ENCODE measurements at places on chromosomes 5 and 9. TPM values are rescaled to one million over a fixed set of nuclear protein-coding genes. Genes with fewer than 3 reads are reported as not detected.

DNA sequence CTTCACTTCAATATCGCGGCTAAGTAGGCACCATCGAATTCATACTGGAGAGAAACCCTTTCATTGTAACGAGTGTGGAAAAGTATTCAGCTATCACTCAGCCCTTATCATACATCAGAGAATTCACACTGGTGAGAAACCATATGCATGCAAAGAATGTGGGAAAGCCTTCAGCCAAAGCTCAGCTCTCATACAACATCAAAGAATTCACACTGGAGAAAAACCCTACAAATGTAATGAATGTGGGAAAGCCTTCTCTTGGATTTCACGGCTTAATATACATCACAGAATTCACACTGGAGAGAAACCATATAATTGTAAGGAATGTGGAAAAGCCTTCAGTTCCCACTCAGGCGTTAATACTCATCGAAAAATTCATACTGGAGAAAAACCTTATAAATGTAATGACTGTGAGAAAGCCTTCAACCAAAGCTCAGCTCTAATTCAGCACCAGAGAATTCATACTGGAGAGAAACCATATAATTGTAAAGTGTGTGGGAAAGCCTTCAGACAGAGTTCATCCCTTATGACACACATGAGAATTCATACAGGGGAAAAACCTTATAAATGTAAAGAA is 9.5 kb downstream of the ZNF879 start:
- H3K4me1 ChIP-seq, result no peaks in the 10 kb centered on the region
- H3K4me3 ChIP-seq, result peak overlapping the region; percentile 16
- peaks cover 37% of the 10 kb centered on the region for H3K36me3 ChIP-seq
- no peak for DNase-seq

- H3K36me3 ChIP-seq, result no peaks in the 10 kb centered on the region
- H3K4me3 ChIP-seq, result no peak overlapping the region
- H3K4me1 ChIP-seq, result no peaks in the 10 kb centered on the region
- no peak overlapping the region for H3K27ac ChIP-seq
- no peak for DNase-seq
These were observed 62.5 kb downstream of the NFIB start for GRCh38 chr9:14251154-14252071.

GRCh38 chr5:162956570-162956969 is 480.8 kb upstream of the CCNG1 start:
- no peak overlapping the region for H3K27ac ChIP-seq
- no peak for DNase-seq
- H3K4me1 ChIP-seq, result no peaks in the 10 kb centered on the region
- no peaks in the 10 kb centered on the region for H3K27me3 ChIP-seq
- no peaks in the 10 kb centered on the region for H3K36me3 ChIP-seq

Gene PTTG1
- total RNA-seq, result 82.2 TPM

- no peak for DNase-seq
- H3K36me3 ChIP-seq, result no peaks in the 10 kb centered on the region
- no peaks in the 10 kb centered on the region for H3K4me1 ChIP-seq
- no peak overlapping the region for H3K4me3 ChIP-seq
- H3K27ac ChIP-seq, result no peak overlapping the region
- H3K27me3 ChIP-seq, result peaks cover 3% of the 10 kb centered on the region
These were observed 165.4 kb upstream of the RAI14 start for GRCh38 chr5:34490506-34491250.

Gene HSPB3
- total RNA-seq, result not detected

- no peak overlapping the region for H3K4me3 ChIP-seq
- H3K27me3 ChIP-seq, result no peaks in the 10 kb centered on the region
- peaks cover 20% of the 10 kb centered on the region for H3K4me1 ChIP-seq
- DNase-seq, result no peak
These were observed 89.5 kb upstream of the ANKRD55 start for GRCh38 chr5:56322592-56322991.

GRCh38 chr5:124884114-124884513 is 137.7 kb upstream of the ZNF608 start:
- H3K36me3 ChIP-seq, result no peaks in the 10 kb centered on the region
- H3K4me1 ChIP-seq, result no peaks in the 10 kb centered on the region
- no peak for DNase-seq
- H3K27me3 ChIP-seq, result no peaks in the 10 kb centered on the region
- H3K27ac ChIP-seq, result no peak overlapping the region

DNA sequence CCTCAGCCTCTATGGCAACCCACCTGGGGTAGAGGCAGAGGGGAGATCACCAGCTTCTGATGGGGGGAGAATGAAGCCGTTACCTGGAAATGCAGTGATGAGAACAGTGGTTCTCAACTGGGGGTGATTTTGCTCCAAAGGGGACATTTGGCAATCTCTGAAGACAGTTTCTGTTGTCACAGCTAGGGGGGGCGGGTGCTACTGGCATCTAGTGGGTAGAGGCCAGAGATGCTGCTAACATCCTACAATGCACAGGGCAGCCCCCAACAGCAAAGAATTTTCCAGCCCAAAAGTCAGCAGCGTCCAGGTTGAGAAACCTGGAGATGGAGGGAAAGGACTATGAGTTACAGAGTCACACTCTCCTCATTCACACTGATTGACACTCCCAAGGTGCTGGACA is 84.5 kb downstream of the FGF1 start:
- H3K4me1 ChIP-seq, result no peaks in the 10 kb centered on the region
- no peak overlapping the region for H3K27ac ChIP-seq
- peaks cover 5% of the 10 kb centered on the region for H3K27me3 ChIP-seq
- H3K4me3 ChIP-seq, result no peak overlapping the region

- H3K4me3 ChIP-seq, result no peak overlapping the region
- no peak for DNase-seq
- no peak overlapping the region for H3K27ac ChIP-seq
- H3K36me3 ChIP-seq, result no peaks in the 10 kb centered on the region
- no peaks in the 10 kb centered on the region for H3K4me1 ChIP-seq
These were observed 186.7 kb downstream of the DCP2 start for GRCh38 chr5:113163328-113163727.

- H3K4me3 ChIP-seq, result no peak overlapping the region
- no peak overlapping the region for H3K27ac ChIP-seq
- DNase-seq, result no peak
- no peaks in the 10 kb centered on the region for H3K27me3 ChIP-seq
- H3K36me3 ChIP-seq, result no peaks in the 10 kb centered on the region
These were observed 91.8 kb upstream of the DMRT1 start for GRCh38 chr9:749716-750115.

- no peaks in the 10 kb centered on the region for H3K36me3 ChIP-seq
- no peak overlapping the region for H3K27ac ChIP-seq
- DNase-seq, result no peak
- H3K4me3 ChIP-seq, result no peak overlapping the region
- H3K4me1 ChIP-seq, result no peaks in the 10 kb centered on the region
These were observed 220.1 kb downstream of the FAM114A2 start for GRCh38 chr5:153818626-153819025.

DNA sequence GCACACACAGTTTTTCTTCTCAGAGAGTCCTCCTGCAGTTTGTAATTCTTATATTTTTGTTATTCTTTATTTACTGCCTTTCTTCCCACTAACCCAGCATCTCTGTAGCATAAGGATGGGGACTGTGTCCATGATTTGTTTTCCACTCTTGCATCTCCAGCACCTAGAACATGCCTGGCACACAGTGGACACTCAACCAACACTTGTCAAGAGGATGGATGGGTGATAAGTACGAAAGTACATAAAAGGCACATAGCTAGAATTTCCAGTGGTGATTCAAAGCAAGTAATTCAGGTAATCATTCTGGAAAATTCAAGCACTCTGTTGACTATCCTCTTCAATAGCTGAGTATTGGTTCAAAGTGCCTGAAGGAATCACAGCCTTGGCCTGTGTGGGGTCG is 60.2 kb upstream of the TRIO start:
- H3K4me1 ChIP-seq, result no peaks in the 10 kb centered on the region
- H3K36me3 ChIP-seq, result no peaks in the 10 kb centered on the region
- H3K4me3 ChIP-seq, result no peak overlapping the region
- H3K27ac ChIP-seq, result no peak overlapping the region
- no peak for DNase-seq
- H3K27me3 ChIP-seq, result no peaks in the 10 kb centered on the region

Gene CAMK2A
- not detected for total RNA-seq

Gene SLC6A7
- total RNA-seq, result not detected

DNA sequence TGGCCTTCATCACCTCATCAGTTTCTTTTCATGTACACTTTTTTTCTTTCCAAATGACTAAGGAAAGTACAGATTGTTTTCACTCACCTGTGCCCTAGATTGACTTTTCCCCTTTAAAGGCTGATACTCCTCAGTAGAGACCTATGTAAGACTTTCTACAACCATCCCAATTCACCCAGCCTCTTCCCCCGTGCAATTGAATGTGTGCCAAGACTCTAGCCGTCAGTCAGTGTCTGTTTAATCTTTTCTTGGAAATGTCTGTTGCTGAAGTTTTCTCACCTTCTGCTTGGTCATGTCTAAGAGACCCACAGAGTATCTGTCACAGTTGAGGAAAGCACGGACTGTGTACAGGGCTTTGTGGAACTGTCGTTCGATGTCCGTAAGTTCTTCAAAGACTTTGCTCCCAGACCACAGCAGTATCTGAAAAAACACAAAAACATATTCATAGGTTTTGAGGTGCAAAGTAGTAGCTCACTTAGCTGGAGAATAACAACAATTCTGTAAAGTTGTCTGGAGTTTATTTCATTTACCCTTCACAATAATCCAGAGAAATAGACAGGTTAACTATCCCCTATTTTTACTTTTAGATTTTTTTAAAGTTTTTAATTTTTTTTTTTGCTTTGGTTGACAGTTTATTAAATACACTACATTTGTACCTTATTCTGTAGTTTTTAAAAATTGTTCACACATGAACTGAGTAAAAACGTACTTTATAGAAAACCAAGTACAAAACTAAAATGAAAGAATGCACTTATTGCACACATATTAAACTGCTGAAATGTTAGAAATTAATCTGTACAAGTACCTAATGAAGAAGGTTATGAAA is 13.6 kb downstream of the PDE6A start:
- no peaks in the 10 kb centered on the region for H3K36me3 ChIP-seq
- no peaks in the 10 kb centered on the region for H3K4me1 ChIP-seq
- no peak for DNase-seq
- H3K27me3 ChIP-seq, result no peaks in the 10 kb centered on the region
- H3K4me3 ChIP-seq, result no peak overlapping the region
- no peak overlapping the region for H3K27ac ChIP-seq

- DNase-seq, result no peak
- H3K27ac ChIP-seq, result no peak overlapping the region
- peaks cover 9% of the 10 kb centered on the region for H3K36me3 ChIP-seq
- H3K27me3 ChIP-seq, result no peaks in the 10 kb centered on the region
These were observed 30.0 kb downstream of the TENT2 start for GRCh38 chr5:79642210-79642609.

DNA sequence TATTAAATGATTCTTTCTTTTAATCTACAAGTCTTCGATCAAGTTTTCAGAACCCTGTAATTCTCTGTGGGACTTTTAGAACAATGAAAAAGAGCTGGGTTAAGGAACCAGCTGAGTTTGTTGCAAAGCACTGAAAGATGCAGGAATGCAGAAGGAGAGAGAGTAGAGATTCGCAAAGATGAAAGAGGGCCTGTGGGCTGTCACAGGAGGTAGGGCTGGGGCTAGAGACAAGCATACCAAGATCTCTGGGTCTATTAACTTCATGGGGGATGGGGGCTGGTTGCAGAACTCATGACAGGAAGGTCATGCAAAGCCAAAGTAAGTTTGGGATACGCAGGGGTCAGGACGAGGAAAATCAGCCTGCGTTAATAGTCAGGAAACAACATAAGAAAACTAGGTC is 81.8 kb downstream of the LURAP1L start:
- no peaks in the 10 kb centered on the region for H3K4me1 ChIP-seq
- no peaks in the 10 kb centered on the region for H3K27me3 ChIP-seq
- no peaks in the 10 kb centered on the region for H3K36me3 ChIP-seq
- no peak for DNase-seq
- H3K4me3 ChIP-seq, result no peak overlapping the region
- H3K27ac ChIP-seq, result no peak overlapping the region

- H3K36me3 ChIP-seq, result no peaks in the 10 kb centered on the region
- no peaks in the 10 kb centered on the region for H3K4me1 ChIP-seq
- H3K27ac ChIP-seq, result no peak overlapping the region
- no peak for DNase-seq
These were observed 80.6 kb downstream of the FEM1C start for GRCh38 chr5:115463983-115464382.

- no peaks in the 10 kb centered on the region for H3K4me1 ChIP-seq
- no peaks in the 10 kb centered on the region for H3K27me3 ChIP-seq
- no peak overlapping the region for H3K27ac ChIP-seq
- no peak overlapping the region for H3K4me3 ChIP-seq
- H3K36me3 ChIP-seq, result no peaks in the 10 kb centered on the region
- DNase-seq, result no peak
These were observed 89.9 kb downstream of the HSPA4 start for GRCh38 chr5:133141746-133142145.

Gene PRR7
- 14.7 TPM for total RNA-seq

DNA sequence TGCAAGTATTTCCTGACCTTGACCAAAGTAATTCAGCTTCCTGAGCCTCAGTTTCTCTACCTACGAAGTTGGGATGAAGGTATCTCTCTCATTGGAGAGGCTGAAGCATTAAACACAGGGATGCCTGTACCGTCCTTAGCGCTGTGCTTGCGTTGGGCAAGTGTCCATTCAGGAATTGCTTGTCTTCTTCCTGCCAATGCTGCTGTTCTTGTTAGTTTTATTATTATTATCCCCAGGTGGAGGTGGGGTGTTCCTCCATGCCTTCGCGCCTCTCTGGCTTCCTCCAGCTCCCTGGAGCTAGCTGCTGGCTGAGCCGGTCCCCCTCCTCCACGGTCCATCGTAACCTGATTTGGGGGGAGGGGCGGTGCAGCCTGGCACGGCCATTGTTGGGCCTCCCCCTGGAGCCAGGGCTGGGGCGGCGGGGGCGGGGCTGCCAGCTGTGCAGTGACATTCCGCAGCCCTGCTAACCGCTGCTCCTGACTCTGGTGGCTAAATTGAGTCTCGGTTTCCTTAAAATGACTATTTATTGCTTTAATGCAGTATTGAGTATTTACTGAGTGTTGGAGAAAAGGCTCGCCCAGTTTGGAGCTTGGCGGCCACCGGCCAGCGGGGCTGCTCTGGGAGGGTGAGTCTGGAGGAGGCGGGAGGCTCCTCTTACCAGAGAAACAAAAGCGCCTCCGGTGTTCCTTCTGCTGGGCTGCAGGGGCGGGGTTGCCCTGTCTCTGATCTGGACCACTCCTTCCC is 51.3 kb downstream of the LMX1B start:
- no peak for DNase-seq
- no peaks in the 10 kb centered on the region for H3K4me1 ChIP-seq
- no peaks in the 10 kb centered on the region for H3K36me3 ChIP-seq
- no peak overlapping the region for H3K27ac ChIP-seq
- H3K27me3 ChIP-seq, result peaks cover 16% of the 10 kb centered on the region

Gene SIGMAR1
- 138 TPM for total RNA-seq

Gene PPP1R26
- 0.59 TPM for total RNA-seq

- H3K27me3 ChIP-seq, result no peaks in the 10 kb centered on the region
- no peaks in the 10 kb centered on the region for H3K36me3 ChIP-seq
- H3K27ac ChIP-seq, result no peak overlapping the region
- H3K4me3 ChIP-seq, result peak overlapping the region; percentile 60
- peaks cover 27% of the 10 kb centered on the region for H3K4me1 ChIP-seq
These were observed 158.1 kb upstream of the IER5L start for GRCh38 chr9:129336130-129336528.

- no peaks in the 10 kb centered on the region for H3K4me1 ChIP-seq
- no peak overlapping the region for H3K27ac ChIP-seq
- DNase-seq, result no peak
- no peaks in the 10 kb centered on the region for H3K36me3 ChIP-seq
These were observed 522 bp downstream of the BTNL9 start for GRCh38 chr5:181040631-181040945.

Measured in CD8-positive, alpha-beta memory T cell (primary cell).